ENCODE measurements at places on chromosomes 11 and 22. TPM values are rescaled to one million over a fixed set of nuclear protein-coding genes. Genes with fewer than 3 reads are reported as not detected.

GRCh38 chr11:61659413-61660196 lies 20.6 kb upstream of the DAGLA start:
- no peak overlapping the region for H3K27ac ChIP-seq
- no peak overlapping the region for H3K4me3 ChIP-seq
- no peaks in the 10 kb centered on the region for H3K27me3 ChIP-seq
- no peaks in the 10 kb centered on the region for H3K36me3 ChIP-seq

DNA sequence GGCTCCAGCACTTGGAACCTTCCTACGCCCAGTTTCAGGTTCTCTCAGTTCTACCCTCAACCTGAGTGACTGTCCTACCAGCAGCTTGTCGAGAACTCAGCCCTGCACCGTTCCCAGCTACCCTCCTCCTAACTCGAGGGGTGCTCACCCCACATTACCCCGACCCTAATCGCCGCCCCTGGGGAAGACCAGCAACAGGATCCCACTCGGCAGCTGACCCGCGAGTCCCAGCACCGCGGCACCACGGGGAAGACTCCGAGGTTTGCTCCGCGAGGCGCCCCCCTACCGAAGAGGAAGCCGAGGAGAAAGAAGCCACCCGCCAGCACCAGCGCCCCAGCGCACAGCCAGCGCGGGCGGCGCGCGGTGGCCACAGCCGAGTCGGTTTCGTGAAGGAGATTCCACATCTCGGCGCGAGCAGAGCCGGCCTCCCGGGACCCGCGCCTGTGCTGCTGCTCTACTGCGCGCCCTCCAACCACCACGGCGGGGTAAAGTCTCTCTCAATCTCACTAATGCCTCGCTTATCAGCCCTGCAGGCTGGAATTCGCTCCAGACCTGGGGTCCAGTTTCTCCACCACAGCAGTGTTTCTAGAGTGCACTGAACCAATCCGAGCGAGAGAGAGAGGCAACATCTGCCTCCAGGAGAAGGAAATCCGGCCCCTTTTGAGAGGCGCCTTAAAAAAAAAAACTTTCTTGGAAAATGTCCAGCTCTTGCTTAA lies at the start of gene FOLH1:
Gene FOLH1, minus strand, starts transcription at position 597 of the 716 bp plus-strand sequence. Its CDS starts 193 bp downstream, at position 404.
- no peaks in the 10 kb centered on the region for H3K36me3 ChIP-seq
- H3K27me3 ChIP-seq: no peaks in the 10 kb centered on the region
- DNase-seq: no peak
- H3K4me3 ChIP-seq: no peak within 1 kb of the TSS
- no peak within 1 kb of the TSS for H3K27ac ChIP-seq
- no peaks in the 10 kb centered on the region for H3K4me1 ChIP-seq

DNA sequence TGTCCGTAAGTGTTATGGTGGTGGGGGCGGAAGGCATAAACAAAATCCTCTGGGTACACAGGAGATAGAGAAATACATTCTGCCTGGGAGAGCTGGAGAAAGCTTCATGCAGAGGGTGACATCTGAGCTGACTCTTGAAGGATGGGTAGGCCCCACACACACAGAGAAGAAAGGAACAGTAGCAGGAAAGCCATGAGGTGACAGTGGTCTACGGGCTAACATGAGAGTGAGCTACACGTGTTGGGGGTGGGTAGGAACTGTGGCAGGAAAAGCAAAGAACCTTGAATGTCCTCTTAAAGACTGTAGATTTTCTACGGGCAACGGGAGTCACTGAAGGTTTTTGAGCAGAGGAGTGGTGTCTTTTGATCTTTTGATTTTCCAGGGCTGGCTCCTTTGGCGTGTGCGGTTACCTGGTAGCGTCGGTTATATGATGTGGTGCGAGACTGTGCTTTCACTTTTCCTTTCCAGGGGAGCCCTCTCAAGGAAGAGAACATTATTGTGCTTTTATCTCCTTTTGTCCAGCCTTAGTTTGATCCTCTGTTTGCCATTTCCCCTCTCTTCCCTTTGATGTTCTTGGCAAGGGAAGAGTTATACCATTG lies 39.7 kb downstream of the ADAMTS8 start:
- H3K36me3 ChIP-seq: no peaks in the 10 kb centered on the region
- DNase-seq: peak; percentile 7
- peaks cover 17% of the 10 kb centered on the region for H3K4me1 ChIP-seq
- no peak overlapping the region for H3K4me3 ChIP-seq
- H3K27ac ChIP-seq: no peak overlapping the region

GRCh38 chr11:2805388-2806056 lies 80.1 kb downstream of the CDKN1C start:
- H3K27me3 ChIP-seq: no peaks in the 10 kb centered on the region
- no peak overlapping the region for H3K4me3 ChIP-seq
- no peaks in the 10 kb centered on the region for H3K4me1 ChIP-seq
- H3K36me3 ChIP-seq: no peaks in the 10 kb centered on the region
- H3K27ac ChIP-seq: no peak overlapping the region

DNA sequence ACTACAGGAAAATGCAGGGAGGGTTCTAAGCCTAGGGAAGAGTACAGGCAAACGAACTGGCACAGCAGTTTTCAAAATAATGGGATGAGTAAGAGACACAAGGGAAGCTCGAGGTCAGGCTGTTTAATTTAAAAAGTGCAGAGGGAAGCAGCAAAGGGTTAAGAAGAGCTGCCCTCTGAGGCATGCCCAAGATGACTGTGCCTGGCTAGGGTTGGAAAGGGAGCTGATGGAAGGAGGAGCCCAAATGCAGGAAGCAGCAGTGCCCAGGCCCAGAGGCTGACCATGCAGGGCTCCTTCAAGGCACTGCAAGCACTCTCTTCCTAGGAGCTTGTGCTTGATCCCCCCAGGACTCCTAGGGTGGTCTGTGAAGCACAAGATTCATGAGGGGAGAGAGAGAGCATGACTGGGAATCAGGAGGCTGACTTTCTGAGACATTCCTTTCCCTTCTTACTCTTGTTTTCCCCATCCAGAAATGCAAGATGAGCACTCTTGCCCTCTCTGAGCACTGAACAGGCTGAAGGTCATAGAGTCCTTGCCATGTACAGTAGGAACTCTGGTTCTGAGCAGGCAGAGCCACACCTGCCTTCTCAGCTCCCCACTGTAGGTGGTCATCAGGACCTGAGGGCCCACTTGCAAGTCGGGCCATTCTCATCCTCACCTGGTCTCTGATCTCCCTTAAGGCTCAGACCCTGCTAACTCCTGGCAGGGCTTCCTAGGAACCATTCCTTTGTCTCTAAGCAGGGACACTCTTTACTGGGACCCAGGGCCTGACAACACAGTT lies 46.7 kb upstream of the DRD2 start:
- no peak overlapping the region for H3K4me3 ChIP-seq
- DNase-seq: no peak
- no peaks in the 10 kb centered on the region for H3K4me1 ChIP-seq
- H3K36me3 ChIP-seq: no peaks in the 10 kb centered on the region
- no peaks in the 10 kb centered on the region for H3K27me3 ChIP-seq
- no peak overlapping the region for H3K27ac ChIP-seq

SMTNL1 gene
- total RNA-seq: not detected

NPTXR gene
- 8.6 TPM for total RNA-seq

SYCE3 gene
- total RNA-seq: not detected

VSIG10L2 gene
- total RNA-seq: not detected

Data from CD4-positive, alpha-beta memory T cell (primary cell).